DMS153 (cell line): ENCODE measurements at places on chromosomes 5 and 9.

GRCh38 chr9:9942764-9943424, 669.9 kb downstream of the PTPRD start:
- DNase-seq, result peak; percentile 71

DNA sequence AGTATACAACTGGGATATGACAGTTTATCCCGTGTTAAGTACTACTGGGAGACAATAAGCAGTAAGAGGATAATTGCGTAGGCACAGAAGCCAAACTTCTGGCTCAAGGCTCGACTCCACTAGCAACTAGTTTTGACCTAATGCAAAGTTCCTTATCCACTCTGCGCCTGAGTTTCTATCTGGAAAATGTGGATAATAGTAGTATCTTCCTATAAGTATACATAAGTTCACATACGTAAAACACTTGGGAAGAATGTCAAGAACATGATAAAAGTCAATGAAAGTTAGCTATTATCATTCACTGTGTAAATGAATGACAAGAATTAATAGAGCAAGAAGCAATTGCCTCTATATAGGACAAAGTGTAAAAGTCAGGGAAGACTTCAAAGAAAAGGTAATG, 45.7 kb downstream of the FTMT start:
- no peak for DNase-seq

DNA sequence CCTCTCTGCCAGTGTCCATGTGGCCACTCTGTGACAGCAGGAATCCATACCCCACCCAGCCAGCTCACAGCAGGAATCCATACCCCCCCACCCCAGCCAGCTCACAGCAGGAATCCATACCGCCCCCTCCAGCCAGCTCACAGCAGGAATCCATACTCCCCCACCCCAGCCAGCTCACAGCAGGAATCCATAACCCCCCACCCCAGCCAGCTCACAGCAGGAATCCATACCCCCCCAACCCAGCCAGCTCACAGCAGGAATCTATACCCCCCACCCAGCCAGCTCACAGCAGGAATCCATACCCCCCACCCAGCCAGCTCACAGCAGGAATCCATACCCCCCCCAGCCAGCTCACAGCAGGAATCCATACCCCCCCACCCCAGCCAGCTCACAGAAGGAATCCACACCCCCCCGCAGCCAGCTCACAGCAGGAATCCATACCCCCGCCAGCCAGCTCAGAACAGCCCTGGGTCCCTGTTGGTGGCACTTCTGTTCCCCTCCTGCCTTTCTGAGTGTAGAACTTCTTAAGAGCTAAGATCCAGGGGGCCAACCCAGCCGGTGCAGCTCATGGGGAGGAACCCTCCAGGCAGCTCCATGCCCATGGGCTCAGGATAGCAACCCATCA, 8.4 kb upstream of the RXRA start:
- no peak for DNase-seq

- DNase-seq, result no peak
Observed at GRCh38 chr5:110002652-110003051, 312.9 kb downstream of the MAN2A1 start.

DNA sequence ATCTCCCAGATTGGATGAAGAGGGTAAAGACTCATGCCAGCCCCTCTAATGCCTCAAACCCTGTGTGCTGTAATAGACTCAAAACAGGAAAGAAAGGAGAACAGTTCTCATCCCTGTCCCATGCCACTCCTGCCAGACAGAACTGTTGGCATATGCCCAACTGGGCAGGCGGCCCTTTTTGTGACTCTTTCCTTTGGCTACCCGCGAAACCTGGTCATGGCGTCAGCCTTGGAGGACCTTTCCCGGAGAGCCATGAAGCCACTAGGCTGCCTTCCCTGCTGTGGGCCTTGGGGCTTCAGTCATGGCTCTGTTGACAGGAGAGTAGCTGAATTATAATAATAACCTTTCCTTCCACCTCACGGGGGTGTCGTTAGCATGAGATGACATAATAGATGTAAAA, 75.9 kb upstream of the SEMA6A start:
- no peak for DNase-seq

GRCh38 chr9:87594194-87594593, 96.5 kb downstream of the DAPK1 start:
- no peak for DNase-seq
